ENCODE measurements at places on chromosomes 13 and 19.

DNA sequence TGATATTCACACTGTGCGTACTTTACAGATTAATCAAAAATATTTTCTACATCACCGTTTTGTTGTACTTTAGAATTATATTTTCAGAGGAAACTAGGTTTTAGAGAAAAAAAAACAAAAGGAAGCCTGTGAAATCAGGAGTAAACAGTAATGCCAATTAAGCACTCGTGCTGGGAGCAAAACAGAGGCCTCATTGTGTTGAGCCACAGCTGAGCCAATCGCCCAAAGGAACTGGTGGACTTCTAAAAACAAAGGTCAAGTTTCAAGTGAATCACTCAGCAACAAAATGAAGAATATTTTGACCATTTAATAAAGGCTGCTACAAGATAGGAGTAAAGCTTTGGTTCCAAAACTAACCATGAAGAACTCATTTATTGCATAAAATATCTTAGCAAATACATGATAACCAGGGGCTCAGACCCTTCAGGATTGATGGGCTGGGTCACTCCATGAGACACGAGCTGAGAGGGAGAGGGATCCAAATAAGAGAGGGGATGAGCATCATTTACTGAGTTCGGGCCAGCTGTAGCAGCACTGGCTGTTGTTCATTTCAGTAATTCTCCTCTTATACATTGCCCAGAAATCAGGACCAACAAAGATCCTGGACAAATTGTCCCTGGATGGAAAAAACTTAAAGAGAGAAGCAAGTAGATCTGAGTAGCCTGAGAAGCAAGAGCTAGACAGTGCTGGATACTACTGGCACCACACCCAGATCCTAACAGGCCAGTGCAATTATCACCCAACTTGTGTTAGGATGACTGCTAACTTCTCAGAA lies 8.3 kb upstream of the NALCN start:
- DNase-seq = no peak

- no peak for DNase-seq
These were observed 947 bp downstream of the PCP2 start for GRCh38 chr19:7632340-7633203.

GRCh38 chr19:28386470-28386869 lies 826.5 kb downstream of the UQCRFS1 start:
- DNase-seq = no peak

DNA sequence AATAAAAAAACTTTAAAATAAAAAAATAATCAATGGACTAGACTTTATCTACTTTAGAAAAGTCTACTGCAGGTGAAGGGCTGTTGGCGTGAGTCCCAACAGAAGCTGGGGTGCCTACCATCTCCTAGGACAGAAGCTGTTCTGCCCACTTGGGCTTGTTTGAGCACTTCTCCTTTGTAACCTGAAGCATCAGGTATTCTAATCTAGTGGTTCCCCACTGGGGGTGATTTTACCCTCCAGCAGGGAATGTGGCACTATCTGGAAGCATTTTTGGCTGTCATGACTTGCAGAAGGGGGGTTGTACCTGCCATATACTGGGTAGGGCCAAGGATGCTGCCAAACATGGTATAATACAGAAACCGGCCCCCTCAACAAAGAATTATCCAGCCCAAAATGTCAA lies 16.2 kb upstream of the DOCK9 start:
- no peak for DNase-seq

GRCh38 chr19:17947815-17948513 lies 15.1 kb downstream of the CCDC124 start:
- DNase-seq = peak; percentile 97

DNA sequence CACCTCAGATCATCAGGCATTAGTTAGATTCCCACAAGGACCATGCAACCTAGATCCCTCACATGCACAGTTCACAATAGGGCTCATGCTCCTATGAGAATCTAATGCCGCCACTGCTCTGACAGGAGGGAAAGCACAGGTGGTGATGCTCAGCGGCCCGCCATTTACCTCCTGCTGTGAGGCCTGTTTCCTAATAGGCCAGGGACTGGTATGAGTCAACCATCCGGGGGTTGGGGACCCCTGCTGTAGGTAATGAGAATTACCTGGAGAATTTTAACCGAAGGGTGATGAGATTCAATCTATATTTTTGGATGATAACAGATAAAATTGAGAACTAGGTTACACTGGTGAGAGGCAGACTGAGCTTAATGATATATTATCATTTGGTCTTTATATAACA lies 101.4 kb downstream of the LACC1 start:
- DNase-seq = no peak

DNA sequence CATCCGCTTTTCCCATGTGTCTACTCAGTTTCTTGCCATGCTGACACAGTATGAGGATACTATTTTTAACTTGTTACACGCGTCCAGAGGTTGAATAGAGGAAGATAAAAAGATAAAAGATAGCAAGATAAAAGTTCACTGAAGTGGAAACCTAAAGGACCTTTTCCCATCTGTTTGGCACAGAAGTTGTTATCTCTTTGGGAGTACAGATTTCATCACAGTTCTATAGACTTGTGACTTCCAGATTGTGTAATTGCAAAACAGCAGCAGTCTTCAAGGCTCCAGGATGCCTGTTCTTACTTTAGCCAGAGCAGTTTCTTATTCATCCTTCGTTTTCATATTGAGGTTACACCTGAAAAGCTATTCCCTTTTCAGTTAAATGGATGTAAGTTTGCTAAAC lies 369.2 kb downstream of the GPC5 start:
- DNase-seq = no peak

GRCh38 chr19:50203281-50204080 lies at the start of gene MYH14:
Gene MYH14, plus strand, starts transcription at chr19:50203622. Its CDS starts 6,744 bp downstream, at chr19:50210366.
- no peak for DNase-seq

- DNase-seq = no peak
These were observed 7.6 kb downstream of the LGALS4 start for GRCh38 chr19:38805180-38805579.

DNA sequence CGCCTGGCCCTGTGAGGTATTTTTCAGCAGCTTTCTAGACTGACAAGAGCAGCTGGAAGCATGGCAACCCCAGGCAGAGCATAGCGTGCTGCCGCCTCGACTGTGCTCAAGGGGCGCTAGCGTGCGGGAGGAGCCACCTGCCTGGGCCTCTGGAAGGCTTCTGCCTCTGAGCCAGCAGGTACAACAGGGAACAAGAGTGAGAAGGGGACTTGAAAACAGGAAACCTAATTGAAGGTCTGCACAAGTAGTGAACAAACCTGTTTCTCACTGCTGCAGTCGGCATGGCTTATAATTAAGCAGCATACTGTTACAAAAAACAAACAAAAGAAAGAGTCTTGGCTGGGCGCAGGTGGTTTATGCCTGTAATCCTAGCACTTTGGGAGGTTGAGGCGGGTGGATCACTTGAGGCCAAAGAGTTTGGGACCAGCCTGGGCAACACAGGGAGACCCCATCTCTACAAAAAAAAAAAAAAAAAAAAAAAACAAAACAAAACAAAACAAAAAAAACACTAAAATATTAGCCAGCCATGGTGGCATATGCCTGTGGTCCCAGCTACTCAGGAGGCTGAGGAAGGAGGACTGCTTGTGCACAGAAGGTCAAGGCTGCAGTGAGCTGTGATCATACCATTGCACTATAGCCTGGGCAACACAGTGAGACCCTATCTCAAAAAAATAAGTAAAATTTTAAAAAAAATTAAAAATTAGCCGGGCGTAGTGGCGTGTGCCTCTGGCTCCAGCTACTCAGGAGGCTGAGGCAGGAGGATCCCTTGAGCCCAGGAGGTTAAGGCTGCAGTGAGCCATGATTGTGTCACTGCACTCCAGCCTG lies 12.6 kb upstream of the GARRE1 start:
- no peak for DNase-seq

- DNase-seq = peak; percentile 40
These were observed 12.3 kb upstream of the CADM4 start for GRCh38 chr19:43651758-43652545.

- DNase-seq = no peak
These were observed 163.9 kb downstream of the RNF17 start for GRCh38 chr13:24927810-24928404.

- DNase-seq = no peak
These were observed 6.1 kb upstream of the PRKD2 start for GRCh38 chr19:46723023-46723461.

- peak; percentile 88 for DNase-seq
These were observed 30.0 kb downstream of the VAV1 start for GRCh38 chr19:6802336-6803035.

- no peak for DNase-seq
These were observed 57.7 kb downstream of the SLITRK1 start for GRCh38 chr13:83824560-83824959.

DNA sequence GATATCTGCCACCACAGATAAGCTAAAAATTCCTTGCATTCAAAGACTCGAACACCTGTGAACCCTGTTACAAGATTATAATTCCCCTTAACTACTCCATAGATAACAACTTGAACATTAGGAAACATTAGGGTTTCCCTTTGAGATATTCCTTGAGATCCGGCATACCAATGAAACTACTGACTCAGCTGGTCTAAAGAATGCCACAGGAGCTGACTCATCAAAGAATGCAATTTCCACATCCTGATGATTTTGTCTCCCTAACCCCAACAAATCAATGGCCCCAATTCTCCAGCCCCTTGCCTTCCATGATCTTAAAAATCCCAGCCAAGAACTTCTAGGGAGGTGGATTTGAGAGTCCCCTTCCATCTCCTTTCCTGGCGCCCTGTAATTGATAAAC lies 35.6 kb upstream of the ZNF599 start:
- no peak for DNase-seq

DNA sequence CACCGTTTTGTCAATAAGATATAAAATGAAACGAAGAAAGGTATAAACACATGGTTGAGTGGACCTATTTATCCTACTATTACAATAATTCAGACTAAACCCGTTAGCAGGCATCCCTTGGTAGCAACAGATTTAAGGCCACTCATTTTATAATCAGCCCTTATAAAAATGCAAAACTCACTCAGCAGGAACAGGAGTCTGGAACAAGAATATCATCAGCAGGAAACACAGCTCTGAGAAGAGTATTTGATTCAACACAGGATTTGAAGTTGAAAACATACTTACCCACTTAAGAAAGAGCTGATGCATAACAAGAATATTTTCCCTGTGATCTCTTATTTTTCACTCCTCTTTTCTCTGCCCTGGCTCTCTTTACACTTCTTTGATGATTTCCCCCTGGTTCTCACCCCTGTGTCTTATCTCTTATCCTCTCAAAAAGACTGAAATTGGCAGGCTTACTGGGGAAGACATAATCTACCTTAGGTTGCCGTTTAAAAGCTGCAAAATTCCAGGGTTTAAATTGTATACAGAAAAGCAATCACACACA lies 1722.7 kb downstream of the SLITRK5 start:
- DNase-seq = no peak

GRCh38 chr19:49084206-49085019 lies 838 bp upstream of the SNRNP70 start:
- no peak for DNase-seq

DNA sequence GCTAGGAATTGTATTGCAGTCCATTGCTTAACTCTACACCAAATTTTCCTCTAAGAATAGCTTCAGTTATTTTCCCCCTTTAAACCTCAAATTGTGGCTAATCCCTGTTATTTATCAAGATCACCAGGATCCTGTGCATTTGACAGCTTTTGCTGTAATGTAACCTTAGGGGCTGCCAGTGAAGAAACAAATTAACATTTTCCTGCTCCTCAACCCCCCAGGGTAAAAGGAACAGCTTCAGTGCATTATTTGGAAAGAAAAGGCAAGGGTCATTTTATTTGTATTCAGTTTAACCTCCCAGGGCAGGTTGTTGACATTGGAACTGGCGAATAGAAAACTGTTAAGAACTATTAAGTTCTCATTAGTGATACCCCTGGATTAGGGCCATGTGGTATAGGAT lies 57.0 kb downstream of the PCDH20 start:
- DNase-seq = no peak

DNA sequence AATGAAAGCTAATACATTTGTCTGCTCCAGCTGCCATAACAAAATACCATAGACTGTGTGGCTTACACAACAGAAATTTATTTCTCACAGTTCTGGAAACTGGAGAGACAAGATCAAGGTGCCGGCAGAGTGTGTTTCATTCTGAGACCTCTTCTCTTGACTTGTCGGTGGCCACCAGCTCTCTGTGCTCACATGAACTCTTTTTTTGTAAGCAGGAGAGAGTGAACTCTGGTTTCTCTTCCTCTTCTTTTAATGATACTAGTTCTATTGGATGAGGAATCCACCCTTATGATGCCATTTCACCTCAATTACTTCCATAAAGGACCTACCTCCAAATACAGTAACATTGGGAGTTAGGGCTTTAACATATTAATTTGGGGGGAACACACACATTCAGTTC lies 11.7 kb downstream of the KCTD12 start:
- DNase-seq = no peak

GRCh38 chr19:756821-757688 lies 6.1 kb downstream of the MISP start:
- DNase-seq = no peak

DNA sequence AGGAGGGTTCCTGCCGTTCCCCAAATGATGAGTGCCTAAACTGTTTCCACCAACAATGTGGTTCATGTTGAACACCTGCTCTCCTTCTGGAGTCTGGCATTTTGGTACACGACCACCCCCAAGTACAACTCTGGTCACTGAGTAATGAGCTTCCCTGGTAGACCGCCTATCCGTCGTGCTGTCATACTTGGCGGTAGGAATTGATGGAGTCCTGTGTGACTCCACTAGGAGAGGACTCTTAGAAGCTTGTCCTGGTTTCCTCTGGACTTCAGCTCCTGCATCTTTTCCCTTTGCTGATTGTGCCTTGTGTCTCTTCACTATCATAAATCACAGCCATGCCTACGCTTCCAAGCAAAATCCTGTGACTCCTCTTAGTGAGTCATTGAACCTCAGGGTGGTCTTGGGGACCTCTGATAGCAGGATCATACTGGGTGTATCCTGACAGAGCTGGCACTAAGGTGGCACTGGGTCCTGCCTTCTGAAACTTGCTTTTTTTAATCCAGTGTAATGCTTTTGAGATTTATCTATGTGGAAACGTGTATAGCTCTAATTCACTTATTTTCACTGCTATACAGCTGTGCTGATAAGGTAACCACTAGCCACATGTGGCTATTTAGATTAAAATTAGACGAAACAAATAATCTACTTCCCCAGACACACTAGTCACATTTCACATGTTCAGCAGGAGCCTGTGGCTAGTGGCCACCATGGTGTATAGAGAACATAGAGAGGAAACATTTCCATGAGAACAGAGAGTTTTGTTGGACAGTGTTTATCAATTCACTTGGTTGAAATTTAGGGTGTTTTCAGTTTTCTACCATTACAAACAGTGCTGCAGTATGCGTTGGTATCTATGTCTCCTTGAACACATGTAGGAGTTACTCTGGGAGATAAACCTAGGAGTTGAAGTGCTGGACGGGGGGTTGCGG lies 6.1 kb upstream of the ASF1B start:
- no peak for DNase-seq

- DNase-seq = no peak
These were observed 294.0 kb downstream of the ENOX1 start for GRCh38 chr13:43492745-43493144.

- DNase-seq = no peak
These were observed 84.5 kb upstream of the FRY start for GRCh38 chr13:31947105-31947504.

GRCh38 chr13:59890054-59890453 lies 273.7 kb downstream of the DIAPH3 start:
- DNase-seq = no peak

Data from NK-92 treated with Interleukin-12 subunit alpha and Interleukin-12 subunit beta, amount 100 ng/mL, for 24 hours (cell line).